ENCODE measurements at places on chromosomes 5 and 9. TPM values are rescaled to one million over a fixed set of nuclear protein-coding genes. Genes with fewer than 3 reads are reported as not detected.

The MAST4 gene
- total RNA-seq, result 51.5 TPM

The SPINK4 gene
- total RNA-seq, result not detected

The PIP5KL1 gene
- not detected for total RNA-seq

The PCDH12 gene
- 11.1 TPM for total RNA-seq

The DNAJA1 gene
- 90.9 TPM for total RNA-seq

The COL23A1 gene
- 20.4 TPM for total RNA-seq

The TBC1D2 gene
- total RNA-seq, result 2.8 TPM

The LCN15 gene
- total RNA-seq, result 0.59 TPM

The DMAC1 gene
- total RNA-seq, result 133 TPM

The EEIG1 gene
- 21.6 TPM for total RNA-seq

The PLK2 gene
- total RNA-seq, result 72.3 TPM

The CTXN3 gene
- total RNA-seq, result not detected

The KCNV2 gene
- not detected for total RNA-seq

The ZDHHC11 gene
- total RNA-seq, result 40.1 TPM

The WNK2 gene
- 250 TPM for total RNA-seq

The KIF4B gene
- total RNA-seq, result 0.05 TPM

The PCDHB13 gene
- total RNA-seq, result 1.7 TPM

The CDKN2A gene
- total RNA-seq, result not detected

The SPEF2 gene
- total RNA-seq, result 2.7 TPM

The CAMSAP1 gene
- 20.4 TPM for total RNA-seq

The TIMD4 gene
- not detected for total RNA-seq

The ABCA2 gene
- 33.8 TPM for total RNA-seq

The BHMT2 gene
- 5.3 TPM for total RNA-seq

The G3BP1 gene
- total RNA-seq, result 125 TPM

The PCDHGB2 gene
- total RNA-seq, result 8.7 TPM

The AJM1 gene
- 9.1 TPM for total RNA-seq

The OR5C1 gene
- total RNA-seq, result not detected

The ATP10B gene
- total RNA-seq, result not detected

The COL5A1 gene
- total RNA-seq, result 14.8 TPM

The SLC6A18 gene
- not detected for total RNA-seq

The AGXT2 gene
- total RNA-seq, result not detected

The TSTD2 gene
- total RNA-seq, result 25.9 TPM

The C9orf72 gene
- total RNA-seq, result 19.2 TPM

The NTRK2 gene
- total RNA-seq, result 5.5 TPM

The BAAT gene
- total RNA-seq, result not detected

The DEPDC1B gene
- total RNA-seq, result 0.15 TPM

The CYLC2 gene
- not detected for total RNA-seq

The MOB3B gene
- 1.7 TPM for total RNA-seq

The FCN1 gene
- total RNA-seq, result 5.7 TPM

The BHMT gene
- not detected for total RNA-seq

The NFX1 gene
- total RNA-seq, result 31.6 TPM
